ENCODE measurements at places on chromosomes 4 and X.

- H3K27me3 ChIP-seq, result no peaks in the 10 kb centered on the region
- no peak overlapping the region for H3K27ac ChIP-seq
- no peak for DNase-seq
- H3K4me3 ChIP-seq, result no peak overlapping the region
- no peaks in the 10 kb centered on the region for H3K4me1 ChIP-seq
Observed at GRCh38 chrX:77564823-77565222, 117.6 kb downstream of the FGF16 start.

DNA sequence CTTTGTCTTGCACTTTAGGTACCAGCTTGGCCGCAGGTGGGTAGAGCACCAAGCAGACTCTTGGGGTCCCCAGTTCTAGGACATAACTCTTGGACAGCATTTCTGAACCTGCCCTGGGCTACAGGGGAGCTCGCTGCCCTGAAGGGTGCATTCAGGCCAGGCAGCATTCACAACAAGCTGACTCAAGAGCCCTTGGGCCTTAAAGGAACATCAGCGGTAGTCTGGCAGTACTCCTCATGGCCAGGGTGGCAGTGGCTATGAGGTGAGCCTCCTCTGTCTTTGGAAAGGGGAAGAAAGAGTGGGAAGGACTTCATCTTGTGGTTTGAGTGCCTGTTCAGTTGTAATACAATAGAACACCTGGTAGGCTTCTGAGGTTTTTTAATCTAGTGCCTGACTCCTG lies 24.8 kb upstream of the SMARCA5 start:
- no peak for DNase-seq
- no peaks in the 10 kb centered on the region for H3K27me3 ChIP-seq
- H3K27ac ChIP-seq, result no peak overlapping the region
- H3K36me3 ChIP-seq, result no peaks in the 10 kb centered on the region
- H3K4me3 ChIP-seq, result no peak overlapping the region

DNA sequence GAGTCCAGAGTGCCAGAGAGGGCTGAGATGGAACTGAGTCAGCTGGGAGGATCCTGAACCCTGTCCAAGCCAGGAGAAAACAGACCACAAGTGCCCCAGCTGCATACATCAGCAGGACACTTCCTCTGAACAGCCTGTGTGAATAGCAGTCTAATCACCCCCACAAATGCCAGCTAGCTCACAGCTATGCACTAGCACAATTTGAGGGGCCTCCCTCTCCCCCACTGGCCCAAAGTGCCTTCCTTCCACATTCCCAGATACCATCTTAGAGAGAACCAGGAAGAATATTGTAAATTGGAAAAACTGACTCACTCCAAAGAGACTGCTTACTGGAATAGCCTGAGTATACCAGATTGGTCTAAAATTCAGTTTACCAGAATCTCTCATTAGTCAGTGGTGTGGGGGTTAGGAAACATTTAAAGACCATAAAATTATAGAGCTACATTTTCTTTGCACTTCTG lies 292.6 kb upstream of the KLF3 start:
- H3K27ac ChIP-seq, result no peak overlapping the region
- no peaks in the 10 kb centered on the region for H3K36me3 ChIP-seq
- no peak overlapping the region for H3K4me3 ChIP-seq
- DNase-seq, result no peak

GRCh38 chr4:37732526-37733186 lies 46.5 kb upstream of the RELL1 start:
- H3K36me3 ChIP-seq, result no peaks in the 10 kb centered on the region
- no peaks in the 10 kb centered on the region for H3K27me3 ChIP-seq
- no peak overlapping the region for H3K4me3 ChIP-seq
- no peaks in the 10 kb centered on the region for H3K4me1 ChIP-seq
- DNase-seq, result no peak

- no peaks in the 10 kb centered on the region for H3K4me1 ChIP-seq
- H3K27me3 ChIP-seq, result no peaks in the 10 kb centered on the region
- H3K36me3 ChIP-seq, result no peaks in the 10 kb centered on the region
- H3K27ac ChIP-seq, result no peak overlapping the region
Observed at GRCh38 chr4:145839151-145839550, 99.5 kb downstream of the ZNF827 start.

DNA sequence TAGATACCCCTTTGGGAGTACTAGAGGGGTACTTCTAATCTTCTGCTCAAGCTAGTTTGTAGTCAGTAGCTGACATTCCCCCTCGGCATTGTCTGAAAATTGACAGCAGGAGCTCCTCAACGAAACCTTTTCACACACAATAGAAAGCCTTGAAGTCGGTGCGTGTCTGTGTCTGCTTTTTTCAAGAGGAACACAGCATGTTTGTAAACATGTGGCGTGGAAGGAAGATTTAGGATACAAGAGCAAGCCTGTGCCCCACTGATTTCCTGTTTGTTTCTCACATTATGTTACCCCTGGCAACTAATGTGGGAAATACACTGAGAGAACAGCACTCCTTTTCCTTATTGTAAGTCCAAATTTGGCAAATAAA lies 252.6 kb downstream of the ANKRD50 start:
- no peaks in the 10 kb centered on the region for H3K27me3 ChIP-seq
- no peak overlapping the region for H3K27ac ChIP-seq
- H3K36me3 ChIP-seq, result no peaks in the 10 kb centered on the region
- H3K4me1 ChIP-seq, result no peaks in the 10 kb centered on the region
